ENCODE measurements at places on chromosomes 4 and X.

DNA sequence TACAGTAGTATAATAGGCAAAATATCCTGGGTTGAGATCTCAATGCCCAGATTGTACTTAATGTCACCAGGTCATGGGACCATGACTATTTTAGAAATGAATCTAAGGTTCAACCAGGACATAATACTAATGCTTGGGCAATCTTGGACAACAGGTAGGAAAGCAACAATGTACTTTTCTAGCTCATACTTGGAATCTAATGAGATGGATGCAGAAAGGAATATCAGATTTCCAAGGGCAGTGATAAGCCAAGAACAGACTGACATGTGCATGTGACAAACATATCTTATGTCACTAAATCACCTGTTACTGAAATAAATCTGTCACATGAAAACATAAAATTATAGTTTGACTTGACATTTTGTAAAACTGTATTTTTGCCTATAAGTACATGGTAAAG, 51.1 kb downstream of the RPS6KA3 start:
- no peak for DNase-seq

DNA sequence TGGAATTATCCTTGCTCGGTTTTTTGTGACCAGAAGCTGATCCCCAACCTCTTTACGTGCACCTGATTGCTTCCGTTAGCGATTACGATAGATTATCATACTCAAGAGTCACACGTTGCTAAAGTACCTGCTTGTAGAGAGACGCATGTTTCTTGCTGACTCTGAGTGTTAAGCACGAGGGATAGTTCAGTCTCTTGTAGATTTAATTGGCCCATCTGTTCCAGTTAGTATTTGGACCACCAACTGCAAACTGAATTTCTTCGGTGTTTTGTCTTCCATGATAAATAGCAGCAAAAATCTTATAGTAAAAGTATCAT, 516 bp upstream of the COX18 start:
- DNase-seq: no peak

DNA sequence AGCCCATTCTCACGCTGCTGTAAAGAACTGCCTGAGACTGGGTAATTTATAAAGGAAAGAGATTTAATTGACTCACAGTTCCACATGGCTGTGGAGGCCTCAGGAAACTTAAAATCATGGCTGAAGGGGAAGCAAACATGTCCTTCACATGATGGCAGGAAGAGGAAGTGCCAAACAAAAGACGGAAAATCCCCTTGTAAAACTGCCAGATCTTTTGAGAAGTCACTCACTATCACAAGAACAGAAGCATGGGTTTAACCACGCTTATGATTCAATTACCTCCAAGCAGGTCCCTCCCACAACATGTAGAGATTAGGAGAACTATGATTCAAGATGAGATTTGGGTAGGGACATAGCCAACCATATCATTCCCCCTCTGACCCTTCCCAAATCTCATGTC, 335.5 kb downstream of the IL15 start:
- DNase-seq: no peak

GRCh38 chrX:150753357-150753756, 60.2 kb downstream of the MTMR1 start:
- no peak for DNase-seq

All from NCI-H2107 (cell line).